ENCODE measurements at places on chromosomes 1 and 21.
A peak's percentile ranks its signal among the peaks of the same experiment; 100 is the strongest.

- no peak for DNase-seq
These were observed 8.5 kb downstream of the CENPS start for GRCh38 chr1:10438677-10439163.

DNA sequence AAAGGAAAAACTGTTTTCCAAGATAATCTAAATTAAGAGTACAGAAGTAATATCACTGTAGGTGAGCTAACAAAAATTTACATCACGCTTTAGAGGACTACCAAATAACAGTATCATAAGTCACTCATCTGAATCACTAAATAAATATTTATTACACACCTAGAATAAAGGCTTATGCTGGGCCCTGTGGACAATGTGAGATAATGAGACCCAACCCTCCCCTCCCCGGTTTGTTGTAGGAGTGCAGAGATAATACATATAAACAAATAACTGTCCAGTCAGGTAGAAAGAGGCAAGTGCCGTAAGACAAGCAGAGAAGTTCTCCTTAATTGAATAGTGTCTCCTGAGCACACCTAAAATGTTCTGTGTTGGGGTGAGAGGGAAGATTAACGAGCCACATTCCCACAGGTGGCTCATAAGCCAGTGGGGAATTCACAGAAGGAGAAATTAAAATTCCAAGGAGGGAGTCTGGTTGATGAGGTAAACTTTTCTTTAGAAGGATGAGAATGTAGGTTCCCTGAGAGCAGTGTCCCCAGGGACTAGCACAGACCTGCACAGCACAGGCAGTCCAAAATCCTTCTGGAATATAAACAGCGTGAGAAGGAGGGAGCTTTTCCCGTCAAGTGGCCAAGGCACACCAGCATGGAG, 241.4 kb downstream of the NFIA start:
- no peak for DNase-seq

GRCh38 chr1:76254104-76255030, 179.8 kb downstream of the ST6GALNAC3 start:
- no peak for DNase-seq

GRCh38 chr1:116570358-116571214, at the start of gene CD58:
CD58 (minus strand) TSS chr1:116571026; CDS start chr1:116570972, 54 bp downstream.
- DNase-seq: peak; percentile 60

DNA sequence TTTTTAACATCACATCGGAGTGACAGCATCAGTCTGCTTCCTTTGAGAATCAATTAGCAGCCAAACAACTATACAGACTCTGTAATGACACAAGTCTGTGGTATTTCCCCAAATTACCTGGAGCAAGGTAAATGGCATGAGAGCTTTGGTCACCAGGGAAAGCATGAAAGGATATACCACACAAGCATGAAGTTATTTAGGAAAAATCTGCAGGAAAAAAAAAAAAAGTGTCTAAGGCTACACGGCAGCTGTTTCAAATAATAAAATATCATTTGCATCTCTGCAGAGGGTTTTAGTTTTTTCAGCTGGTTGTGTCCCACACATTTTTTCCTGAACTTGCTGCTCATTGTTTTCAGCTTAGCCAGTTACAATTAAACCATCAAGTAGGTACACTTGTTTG, 234.7 kb downstream of the TTLL7 start:
- no peak for DNase-seq

DNA sequence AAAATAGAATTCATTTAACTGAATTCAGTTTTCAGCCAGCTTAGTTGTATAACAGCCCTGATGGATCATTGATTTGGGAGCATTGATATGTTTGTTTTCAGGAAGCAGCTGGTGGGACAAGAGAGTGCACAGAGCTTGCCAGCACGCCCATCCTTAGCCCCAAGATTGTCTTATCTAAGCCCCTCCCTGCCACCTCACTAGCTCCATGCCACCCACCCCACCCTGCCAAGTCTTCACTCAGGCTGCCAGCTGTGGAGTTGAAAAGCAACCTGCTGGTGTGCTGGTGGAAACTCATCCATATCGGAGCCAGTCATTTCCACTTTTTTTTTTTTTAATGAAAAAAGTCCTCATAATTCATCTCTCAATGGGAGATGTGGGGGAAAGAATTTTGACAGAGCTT, 11.8 kb downstream of the KIRREL1 start:
- DNase-seq: no peak

DNA sequence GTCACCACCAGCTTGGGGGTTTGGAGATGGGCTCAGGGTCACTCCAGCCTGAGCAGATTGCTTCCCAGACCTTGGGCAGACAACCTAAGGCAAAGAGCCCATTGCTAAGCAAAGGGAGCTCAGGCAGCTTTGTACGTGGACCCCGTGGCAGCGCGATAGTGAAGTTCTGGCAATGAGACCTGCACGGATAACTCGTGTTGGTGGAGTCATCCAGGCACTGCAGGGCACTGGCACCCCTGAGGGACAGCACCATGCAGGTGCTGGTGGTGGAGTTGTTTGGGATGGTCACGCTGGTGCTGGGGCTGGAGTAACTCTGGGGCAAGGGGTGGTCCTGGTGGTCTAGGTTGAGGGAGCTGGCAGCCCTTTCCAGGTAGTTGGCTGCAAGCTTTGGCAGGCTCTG, 13.6 kb upstream of the HSPG2 start:
- DNase-seq: no peak

- no peak for DNase-seq
These were observed 18.3 kb upstream of the HDAC1 start for GRCh38 chr1:32273391-32274208.

GRCh38 chr21:37082856-37083528, 9.9 kb downstream of the TTC3 start:
- no peak for DNase-seq

- DNase-seq: no peak
These were observed 3.1 kb upstream of the DDAH1 start for GRCh38 chr1:85467929-85468540.

DNA sequence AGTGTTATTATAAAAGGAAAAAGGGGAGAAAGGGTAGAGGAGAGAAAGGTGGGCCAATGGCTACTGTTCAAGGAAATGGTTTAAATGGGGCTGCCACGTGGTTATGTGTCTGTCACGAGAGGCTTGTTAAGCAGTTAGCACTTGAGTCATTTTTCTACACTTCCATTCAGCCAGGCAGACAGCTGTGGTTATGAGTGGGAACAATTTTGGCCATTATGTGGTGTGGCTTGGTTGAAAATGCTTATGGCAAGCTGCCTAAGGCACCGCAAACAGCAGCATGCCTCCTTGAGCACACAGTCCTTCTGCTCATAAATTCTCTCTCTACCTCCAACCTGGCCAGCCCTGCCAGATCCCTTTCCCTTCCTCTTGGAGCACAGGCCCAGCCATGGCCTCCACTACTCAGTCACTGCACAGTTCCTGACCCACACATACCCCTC, 3.2 kb upstream of the SRM start:
- DNase-seq: no peak

GRCh38 chr1:233282582-233282886, 13.0 kb downstream of the PCNX2 start:
- no peak for DNase-seq

- DNase-seq: no peak
These were observed 495.1 kb downstream of the SETD4 start for GRCh38 chr21:35565204-35565611.
